CD4-positive, alpha-beta T cell treated with Interleukin-6 at 100 ng/mL for 8 hours (primary cell): ENCODE measurements at places on chromosomes 11 and 22.

- no peak for DNase-seq
These were observed 34.9 kb downstream of the CABIN1 start for GRCh38 chr22:24046024-24046423.

DNA sequence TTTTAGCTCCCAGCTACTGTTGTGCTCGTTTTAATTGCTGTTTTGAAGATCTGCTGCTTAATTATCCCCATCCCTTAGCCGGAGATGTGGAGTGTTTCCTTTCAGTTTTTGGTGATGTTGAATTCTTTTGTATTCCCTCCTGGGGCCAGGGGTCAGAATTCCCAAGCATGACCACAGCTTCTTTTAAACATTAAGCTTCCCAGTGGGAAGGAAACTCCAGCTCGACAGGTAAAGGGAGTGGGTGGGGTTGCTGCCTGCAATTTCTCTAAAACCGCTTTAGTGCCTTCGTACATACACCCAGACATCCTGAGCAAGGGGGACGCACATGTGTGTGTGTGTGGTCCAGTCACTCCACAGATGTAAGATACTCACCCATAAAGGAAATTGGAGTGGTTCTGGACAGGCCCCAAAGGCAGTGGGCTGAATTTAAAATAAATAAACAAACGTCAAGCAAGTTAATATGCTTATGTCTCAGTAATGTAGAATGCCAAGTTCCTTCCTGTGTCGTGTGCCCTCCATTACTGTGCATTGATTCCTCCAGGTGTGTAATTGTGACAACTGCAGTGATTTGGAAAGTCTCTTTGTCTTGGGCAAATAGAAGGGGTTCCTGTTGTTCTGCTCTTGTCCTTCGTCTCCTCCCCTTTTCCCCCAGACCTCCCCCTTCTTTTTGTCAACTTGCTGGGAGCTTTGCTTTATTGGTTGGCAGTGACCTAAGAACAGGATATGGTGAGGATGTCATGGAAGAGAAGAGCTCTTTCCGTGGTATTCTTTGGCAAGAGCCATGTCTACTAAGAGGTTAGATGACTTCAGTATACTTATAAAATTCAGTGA lies 19.2 kb upstream of the ADSL start:
- peak; percentile 19 for DNase-seq

GRCh38 chr22:27386186-27386585 lies 415.4 kb downstream of the MN1 start:
- no peak for DNase-seq

GRCh38 chr22:17400305-17400704 lies 31.0 kb downstream of the CECR2 start:
- no peak for DNase-seq
